ENCODE measurements at places on chromosomes 3 and 15.
A peak's percentile ranks its signal among the peaks of the same experiment; 100 is the strongest.

- DNase-seq, result no peak
Observed at GRCh38 chr15:77528968-77529319, 103.8 kb downstream of the LINGO1 start.

- DNase-seq, result no peak
Observed at GRCh38 chr15:82062479-82063454, 16.9 kb upstream of the MEX3B start.

GRCh38 chr3:35639254-35640186, at the start of gene ARPP21:
TSS of gene ARPP21 (plus strand) at chr3:35639525. CDS start at chr3:35681752, 42,227 bp downstream.
- DNase-seq, result no peak

- no peak for DNase-seq
Observed at GRCh38 chr3:65946438-65946837, 92.3 kb downstream of the MAGI1 start.

GRCh38 chr15:60477916-60478565, 901 bp downstream of the ICE2 start:
- no peak for DNase-seq

GRCh38 chr3:151838574-151839312, 24.8 kb downstream of the AADAC start:
- peak; percentile 43 for DNase-seq

- DNase-seq, result no peak
Observed at GRCh38 chr15:31782951-31783350, 247.4 kb upstream of the CHRNA7 start.

DNA sequence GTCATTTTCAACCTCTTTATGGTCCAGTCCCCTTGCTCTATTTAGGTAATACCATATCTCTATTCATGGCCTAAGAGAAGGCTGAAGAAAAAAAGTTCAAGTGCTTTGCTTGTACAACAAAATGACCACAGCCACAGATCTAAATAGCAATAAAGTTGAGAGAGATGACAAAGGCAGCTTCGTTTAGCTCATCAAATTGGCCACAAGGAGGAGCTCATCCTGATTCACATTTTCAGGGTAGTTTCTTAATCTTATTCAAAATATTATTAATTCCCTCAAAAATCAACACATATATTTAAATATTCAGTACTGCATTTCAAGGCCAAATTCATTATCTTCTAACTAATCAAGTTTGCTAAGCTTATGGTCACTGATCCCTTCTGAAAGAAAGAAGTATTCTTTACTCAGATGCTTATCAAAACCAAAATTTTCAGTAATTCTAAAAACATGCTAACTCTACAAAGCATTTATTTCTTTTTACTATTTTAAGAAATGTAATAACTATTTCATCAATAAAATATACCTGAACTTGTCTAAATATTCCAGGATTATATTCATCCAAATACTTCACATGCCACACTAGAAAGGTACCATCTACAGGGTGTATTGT, 85.5 kb downstream of the DMXL2 start:
- no peak for DNase-seq

DNA sequence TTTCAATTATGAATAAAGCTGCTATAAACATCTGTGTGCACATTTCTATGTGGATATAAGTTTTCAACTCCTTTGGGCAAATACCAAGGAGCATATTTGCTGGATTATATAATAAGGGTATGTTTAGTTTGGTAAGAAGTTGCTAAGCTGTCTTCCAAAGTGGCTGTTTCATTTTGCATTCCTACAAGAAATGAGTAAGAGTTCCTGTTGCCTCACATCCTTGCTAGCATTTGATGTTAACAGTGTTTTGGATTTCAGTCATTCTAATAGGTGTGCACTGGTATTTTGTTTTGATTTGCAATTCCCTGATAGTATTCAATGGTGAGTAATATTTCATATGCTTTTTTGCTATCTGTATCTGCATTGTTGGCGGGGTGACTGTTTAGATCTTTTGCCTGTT, 120.7 kb upstream of the MDFIC2 start:
- DNase-seq, result no peak

GRCh38 chr3:51384055-51384725, 901 bp upstream of the MANF start:
- DNase-seq, result peak; percentile 27

DNA sequence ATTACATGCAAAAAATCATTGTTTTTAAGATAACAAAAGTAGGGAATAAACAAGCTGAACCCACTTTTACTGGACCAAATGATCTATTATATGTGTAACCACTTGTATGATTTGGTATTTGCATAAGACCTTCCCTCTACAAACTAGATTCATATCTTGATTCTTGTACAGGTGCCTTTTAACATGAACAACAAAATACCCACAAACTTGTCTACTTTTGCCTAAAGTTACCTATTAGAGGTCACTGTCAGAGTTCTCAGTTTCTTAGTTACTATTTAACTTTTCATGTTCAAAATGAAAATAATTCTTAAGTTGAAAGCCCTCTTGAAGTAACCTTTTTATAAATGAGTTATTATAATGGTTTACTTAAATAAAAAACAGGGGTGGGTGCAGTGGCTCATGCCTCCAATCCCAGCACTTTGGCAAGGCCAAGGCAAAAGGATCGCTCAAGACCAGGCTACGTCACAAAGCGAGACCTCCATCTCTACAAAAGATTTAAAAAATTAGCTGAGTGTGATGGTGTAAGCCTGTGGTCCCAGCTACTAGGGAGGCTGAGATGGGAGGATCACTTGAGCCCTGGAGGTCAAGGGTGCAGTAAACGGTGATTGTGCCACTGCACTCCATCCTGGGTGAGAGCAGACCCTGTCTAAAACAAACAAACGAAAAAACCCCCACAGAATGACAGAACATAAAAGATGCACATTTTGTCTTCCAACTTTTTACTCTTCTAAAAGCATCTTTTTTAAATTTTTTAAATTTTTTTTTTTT, 16.0 kb downstream of the ACTR8 start:
- no peak for DNase-seq

- DNase-seq, result no peak
Observed at GRCh38 chr15:71810256-71811035, at the start of gene NR2E3. TSS of gene NR2E3 (plus strand) at chr15:71810554. CDS start at chr15:71810744, 190 bp downstream.

DNA sequence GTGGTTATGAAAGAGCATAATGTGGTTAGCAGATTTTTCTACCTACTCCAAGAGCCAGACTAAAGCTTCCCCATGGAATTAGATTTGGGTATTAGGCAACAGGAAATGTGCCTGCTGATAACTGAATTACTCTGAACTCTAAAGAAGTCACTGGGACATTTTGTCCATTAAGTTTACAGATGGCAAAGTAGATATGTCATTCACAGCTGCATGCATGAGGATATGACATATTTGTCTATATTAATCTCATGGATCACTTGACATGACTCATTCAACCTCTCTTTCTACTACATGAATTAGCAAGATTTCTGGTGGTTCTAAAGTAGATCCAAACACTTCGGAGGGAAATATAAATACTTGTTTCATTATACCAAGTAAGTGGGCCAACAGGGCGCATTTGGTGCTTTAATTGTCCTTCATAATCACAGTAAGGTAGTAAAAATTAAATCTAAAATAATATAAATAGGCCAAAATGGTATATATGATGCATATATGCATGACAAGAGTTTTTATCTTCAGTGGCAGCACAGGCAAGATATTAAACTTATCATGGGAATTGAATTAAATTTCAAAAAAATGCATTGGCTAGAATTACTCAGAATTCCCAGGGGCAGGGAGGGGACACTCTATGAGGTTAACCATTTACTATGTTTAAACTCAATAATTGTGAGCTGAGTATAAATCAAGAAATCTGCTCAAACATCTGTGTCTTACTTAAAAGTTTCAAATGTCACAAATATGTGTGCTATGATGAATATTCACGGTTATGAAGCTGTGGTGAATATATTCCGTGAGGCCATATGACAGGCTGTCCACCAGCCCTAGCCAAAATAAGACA, 365.3 kb upstream of the KCNMB2 start:
- no peak for DNase-seq

GRCh38 chr3:27279123-27279522, 90.1 kb downstream of the NEK10 start:
- no peak for DNase-seq

DNA sequence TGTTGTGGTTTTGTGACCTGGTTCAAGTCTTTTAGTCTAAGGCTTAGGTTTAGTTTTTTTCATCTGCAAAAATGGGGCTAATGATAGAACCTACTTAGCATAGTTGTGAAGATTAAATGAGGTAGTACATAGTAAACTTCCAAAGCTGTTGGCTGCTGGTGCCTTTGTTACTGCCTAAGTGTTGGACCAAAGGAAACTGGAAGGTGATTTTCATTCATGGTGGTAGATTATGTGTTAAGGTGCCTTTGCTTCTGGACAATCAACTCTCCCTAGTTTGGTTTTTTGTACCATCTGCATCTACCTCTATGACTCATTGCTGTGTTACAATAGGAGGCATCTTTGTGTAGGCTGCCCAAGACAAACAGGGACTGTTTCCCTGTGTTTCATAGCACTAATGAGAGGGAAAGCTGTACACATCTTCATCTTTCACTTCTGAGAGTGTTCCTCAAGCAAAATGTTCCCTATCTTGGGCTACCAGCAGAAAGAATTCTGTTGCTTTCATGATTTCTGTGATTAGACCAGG, 3.2 kb downstream of the MAP2K1 start:
- DNase-seq, result no peak

GRCh38 chr3:194688200-194688740, 2.6 kb downstream of the FAM43A start:
- DNase-seq, result peak; percentile 69

DNA sequence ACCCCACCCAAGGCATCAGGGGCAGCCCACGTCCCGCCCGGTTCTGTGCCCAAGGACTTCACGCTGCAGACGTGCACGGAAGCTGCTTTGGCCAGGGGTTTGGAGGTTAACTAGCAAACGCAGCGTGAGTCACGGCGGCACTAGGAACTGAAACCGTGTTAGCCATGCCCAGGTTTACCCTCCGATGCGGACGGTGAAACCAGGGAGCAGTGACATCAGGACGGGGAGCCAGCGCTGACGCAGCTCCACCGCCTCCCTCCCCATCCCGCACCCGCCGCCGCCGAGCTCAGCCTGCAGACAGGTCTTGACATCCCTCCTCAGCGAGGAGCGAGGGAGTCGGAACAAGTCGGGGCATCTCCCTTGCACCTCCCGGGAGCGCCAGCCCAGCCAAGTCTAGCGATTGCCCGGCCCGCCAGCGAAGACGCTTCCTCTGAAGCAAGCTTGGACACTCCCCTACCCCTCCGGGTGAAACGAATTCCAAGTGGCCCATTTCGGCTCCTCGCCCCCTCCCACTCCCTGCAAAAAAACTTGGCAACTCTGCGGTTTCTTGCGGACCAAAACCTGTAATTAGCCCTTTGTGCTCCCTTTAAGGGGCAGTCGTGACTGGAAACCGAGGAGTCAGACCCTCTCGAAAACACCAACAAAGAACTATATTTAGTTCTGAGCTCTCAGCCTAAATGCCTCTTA, 1.4 kb upstream of the RAP2B start:
- peak; percentile 85 for DNase-seq

GRCh38 chr15:100124361-100124760, 217.4 kb downstream of the ADAMTS17 start:
- no peak for DNase-seq

GRCh38 chr3:54660714-54661132, 267.1 kb downstream of the LRTM1 start:
- DNase-seq, result no peak

GRCh38 chr15:60593170-60593478, 114.2 kb upstream of the ICE2 start:
- DNase-seq, result no peak

DNA sequence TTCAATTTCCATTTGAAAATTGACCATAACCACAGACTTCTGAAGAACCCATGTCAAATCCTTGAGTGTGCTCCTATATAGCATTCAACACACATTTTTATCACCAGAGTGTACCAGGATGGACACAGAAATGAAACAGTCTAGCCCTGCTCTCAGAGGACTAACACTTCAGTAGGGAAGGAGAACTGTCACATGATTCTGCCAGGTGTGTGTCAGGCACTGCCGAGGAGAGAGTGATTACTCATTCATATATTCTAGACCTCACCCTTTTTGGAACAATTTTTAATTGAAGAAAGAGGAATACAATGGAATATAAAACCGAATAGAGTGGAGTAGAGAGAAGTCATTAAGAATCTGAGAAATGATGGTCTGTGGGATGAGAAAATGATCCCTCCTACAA, 125.8 kb downstream of the ERC2 start:
- no peak for DNase-seq

DNA sequence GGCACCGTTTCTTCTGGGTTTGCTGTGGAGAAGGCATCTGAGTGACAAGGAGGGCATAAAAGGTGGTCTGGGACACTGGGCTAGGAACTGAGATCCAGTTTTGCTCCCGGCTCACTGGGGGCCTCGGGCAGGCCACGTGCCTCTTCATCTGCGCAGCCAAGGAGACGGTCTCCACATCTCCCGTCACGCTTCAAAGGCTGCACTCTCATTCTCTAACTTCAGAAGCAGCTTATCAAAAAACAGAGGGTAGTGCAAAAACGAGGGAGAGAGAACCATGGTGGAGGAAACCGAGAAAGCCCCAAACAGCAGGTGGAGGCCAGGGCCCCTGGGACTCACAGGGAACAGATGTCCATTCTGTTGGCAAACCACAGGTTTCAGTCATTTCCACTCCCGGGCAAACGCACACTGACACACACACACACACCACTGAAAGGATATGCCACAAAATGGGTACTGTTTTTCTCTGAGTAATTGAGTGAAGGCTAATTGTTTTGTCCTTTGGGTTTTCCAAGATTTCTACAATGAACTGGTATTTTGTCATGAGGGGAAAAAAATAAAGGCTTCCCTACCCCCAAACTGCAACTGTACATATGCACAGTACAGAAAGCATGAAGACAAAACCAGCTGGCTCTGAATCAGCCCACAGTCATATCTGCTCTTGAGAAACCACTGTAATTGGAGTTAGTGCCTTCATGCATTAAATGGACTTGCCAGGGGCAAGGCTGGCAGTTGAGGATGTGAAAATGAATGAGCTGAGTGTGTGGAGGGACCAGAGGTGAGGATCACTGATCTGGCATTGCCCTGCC, 71.9 kb downstream of the MGLL start:
- DNase-seq, result no peak

- no peak for DNase-seq
Observed at GRCh38 chr3:150755902-150756301, 7.1 kb downstream of the SIAH2 start.

All from CD4-positive, alpha-beta T cell treated with Interleukin-4 for 1 hour (primary cell).